ENCODE measurements at places on chromosomes 5 and 9. TPM values are rescaled to one million over a fixed set of nuclear protein-coding genes. Genes with fewer than 3 reads are reported as not detected.

- DNase-seq, result no peak
Observed at GRCh38 chr5:138752341-138752950, 779 bp upstream of the CTNNA1 start.

DNA sequence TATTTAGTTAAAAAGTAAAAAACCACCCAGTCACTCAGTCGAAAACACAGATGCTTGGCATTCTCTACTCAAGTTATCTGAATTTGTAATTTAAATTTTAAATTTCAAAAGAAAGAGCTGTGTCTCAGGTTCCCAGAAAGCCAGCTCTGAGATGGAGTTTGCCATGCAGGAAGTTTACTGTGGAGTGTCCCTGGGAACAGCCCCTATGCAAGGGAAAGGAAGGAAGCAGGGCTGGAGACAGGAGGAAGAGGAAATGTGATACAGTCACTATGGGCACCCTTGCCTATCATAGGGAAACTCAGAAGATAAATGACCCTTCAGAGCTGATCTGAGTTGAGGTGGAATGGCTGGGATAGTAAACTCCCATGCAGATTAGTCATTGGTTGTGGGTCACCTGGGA is 408.8 kb upstream of the ACTBL2 start:
- no peak for DNase-seq

DNA sequence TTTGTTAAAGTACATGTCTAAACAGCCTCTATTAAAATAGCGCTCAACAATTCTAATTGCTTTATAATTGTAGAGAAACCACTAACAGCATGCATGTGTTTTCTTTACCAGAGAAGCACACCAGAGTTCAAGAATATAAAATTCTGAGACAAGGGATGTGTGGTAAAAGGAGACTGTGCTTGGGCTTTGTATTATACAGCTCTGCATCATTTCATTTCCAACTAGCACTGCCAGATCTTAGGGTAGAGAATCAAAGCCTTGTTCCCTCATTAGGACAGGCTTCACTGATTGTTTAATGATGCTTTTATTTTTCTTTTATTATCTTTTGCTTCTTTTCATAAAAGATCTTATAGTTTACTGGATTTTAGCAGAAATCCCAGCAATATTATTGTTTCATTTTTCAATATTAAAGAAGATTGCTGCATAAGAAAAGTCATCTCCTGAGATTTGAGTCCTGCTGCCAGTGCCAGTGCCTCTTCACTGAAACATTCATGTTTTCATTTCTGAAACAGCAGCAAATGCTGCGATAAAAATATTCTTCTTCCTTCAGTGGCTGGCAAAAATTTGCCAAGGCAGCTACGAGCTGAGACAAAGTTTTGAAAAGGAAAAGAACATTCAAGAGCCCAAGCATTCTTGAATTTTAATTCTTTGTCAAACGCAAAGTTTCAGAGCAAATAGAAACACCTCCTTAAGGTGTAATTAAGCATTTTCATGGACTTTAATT is 491.0 kb upstream of the PIK3R1 start:
- DNase-seq, result no peak

GRCh38 chr5:132771503-132771998 is 5.5 kb downstream of the SEPTIN8 start:
- DNase-seq, result no peak

The CDH18 gene
- polyA plus RNA-seq, result not detected

DNA sequence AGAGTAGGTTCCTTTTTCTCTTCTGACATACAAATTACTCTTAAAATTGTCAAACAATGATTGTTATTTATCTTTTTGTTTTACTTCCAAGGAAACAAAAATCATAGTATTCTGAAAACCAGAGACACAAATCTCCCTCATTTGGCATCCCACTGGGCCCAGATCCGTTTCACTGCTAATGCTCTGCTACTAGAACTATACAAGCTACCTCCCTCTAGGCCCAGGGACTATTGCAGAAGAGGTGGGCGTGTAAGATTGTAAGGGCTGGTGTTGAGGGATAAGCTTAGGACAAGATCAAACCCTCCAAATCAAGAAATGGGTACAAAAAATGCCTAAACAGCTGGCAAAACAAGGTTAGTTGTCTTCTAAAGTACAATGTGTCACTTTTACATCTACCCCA is 928.9 kb upstream of the CDH10 start:
- no peak for DNase-seq

DNA sequence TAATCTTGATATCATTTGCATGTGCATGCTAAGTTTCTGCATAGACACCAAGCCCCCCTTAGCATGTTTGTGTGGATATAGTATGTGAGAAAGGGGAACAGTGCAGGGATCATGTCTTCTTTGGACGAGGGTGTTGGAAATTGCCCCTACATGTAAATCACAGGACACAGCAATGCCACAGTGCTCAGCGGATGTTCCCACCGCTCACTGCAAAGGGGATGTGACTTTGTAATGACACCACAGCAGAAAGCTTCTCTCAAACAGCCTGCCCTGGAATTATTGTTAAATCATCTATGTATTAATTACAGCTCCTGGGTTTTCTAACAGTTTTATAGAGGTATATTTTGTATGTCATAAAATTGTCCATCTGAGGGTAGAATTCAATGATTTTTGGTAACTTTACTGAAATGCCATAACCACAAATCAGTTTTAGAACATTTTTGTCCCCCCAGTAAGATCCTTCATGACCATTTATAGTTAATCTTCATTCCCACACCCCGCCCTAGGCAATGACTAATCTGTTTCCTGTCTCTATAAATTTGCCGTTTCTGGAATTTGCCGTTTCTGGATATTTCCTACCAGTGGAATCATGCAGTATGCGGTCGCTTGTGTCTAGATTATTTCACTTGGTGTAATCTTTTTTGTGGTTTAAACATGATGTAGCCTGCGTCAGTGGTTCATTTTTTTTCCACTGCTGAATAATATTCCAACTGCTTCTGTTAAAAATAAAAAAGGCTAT is 648.5 kb upstream of the WWC1 start:
- no peak for DNase-seq

DNA sequence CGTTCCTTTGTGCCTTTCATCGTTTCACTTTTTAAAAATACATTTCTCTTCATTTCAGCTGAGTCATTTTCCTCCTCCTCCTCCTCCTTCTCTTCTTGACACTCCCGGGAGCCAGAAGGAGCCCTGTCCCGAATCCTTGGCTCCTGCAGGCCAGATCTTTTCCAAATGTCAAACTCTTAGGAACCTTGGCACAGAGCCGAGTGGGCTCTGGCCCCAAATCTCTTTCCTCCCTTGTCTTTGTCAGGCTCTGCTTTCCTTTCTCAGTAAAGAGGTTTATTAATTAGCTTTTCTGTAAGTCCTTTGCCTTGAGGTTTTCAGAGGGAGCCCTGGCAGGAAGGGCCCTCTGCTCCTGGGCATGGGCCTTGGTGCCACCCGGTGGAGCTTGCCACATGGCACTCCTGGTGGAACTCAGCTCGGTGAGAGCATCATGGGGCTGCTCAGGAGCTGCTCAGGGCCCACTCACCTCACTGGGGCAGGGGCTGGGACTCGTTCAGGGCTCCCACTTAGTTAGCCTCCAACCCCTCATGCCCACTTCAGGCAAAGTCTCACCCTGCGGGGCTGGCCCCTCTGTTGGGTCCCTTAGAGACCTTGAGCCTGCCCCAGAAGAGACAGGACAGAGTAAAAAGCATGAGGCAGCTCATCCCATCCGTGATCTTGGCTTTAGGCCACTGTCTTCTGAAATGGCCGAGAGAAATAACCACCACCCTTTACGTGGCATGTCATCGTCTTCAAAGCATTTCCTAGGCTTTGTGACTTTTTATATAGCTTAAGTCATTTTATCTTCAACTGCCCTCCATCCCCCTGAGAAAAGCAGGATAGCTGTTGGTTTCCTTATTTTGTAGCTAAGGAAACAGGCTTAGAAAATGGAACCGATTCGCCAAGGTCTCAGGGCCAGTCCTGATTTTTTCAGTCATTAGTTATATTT is 17.1 kb downstream of the STC2 start:
- DNase-seq, result no peak

GRCh38 chr5:35136386-35136785 is 88.6 kb upstream of the AGXT2 start:
- no peak for DNase-seq

DNA sequence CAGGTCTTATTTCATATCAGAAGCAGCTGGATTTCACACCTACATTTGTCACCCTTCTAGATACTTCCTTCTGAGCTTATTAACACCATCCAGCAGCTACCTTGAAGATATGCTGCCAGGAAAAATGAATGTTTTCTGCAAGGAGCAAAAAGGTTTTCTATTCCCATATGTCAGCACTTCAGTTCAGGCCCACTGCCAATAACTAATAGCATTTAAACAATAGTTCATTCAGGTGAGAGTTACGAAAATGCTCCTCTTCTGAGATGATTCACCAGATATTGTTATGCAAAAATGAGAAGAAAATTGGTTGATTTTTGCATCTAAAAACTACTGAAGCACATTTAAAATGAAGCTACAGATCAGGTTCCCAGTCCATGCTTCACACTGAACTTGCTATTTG is 56.4 kb upstream of the ISL1 start:
- no peak for DNase-seq

GRCh38 chr9:85283421-85283820 is 458.3 kb downstream of the AGTPBP1 start:
- no peak for DNase-seq

The SPATA31A3 gene
- not detected for polyA plus RNA-seq

DNA sequence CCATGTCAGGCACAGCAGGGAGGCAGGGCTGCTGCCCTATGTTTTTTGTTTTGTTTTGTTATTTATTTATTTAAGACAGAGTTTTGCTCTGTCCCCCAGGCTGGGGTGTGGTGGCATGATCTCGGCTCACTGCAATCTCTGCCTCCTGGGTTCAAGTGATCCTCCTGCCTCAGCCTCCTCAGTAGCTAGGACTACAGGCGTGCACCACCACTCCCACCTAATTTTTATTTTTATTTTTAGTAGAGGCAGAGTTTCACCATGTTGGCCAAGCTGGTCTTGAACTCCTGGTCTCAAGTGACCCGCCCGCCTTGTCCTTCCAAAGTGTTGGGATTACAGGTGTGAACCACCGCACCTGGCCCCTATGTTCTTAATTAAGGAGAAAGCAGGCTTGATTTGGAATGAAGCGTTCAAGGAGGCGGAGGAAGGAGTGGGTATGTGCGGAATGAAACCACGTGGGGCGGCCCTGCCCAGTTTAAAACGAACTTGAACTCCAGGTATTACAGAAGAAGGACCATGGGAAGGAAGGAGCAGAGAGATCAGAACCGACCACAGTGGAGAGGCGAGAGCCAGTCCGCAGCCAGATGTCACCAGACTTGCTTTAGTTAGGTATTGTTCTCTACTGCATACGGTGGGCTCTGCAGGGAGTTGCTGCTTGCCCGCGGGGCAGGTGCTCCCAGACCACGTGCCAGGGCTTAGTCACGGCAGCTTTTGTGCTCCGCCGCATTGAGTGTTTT is 34.9 kb upstream of the EPB41L4B start:
- no peak for DNase-seq

- no peak for DNase-seq
Observed at GRCh38 chr9:561427-561826, 280.1 kb upstream of the DMRT1 start.

All from small intestine (tissue), 16 donors.